NCI-H524 (cell line): ENCODE measurements at places on chromosomes 1 and 21.
A peak's percentile ranks its signal among the peaks of the same experiment; 100 is the strongest.

GRCh38 chr1:214116258-214116657 lies 128.5 kb downstream of the PROX1 start:
- DNase-seq: no peak

- peak; percentile 69 for DNase-seq
Measured at GRCh38 chr1:197356723-197357533, 88.9 kb downstream of the CRB1 start.

DNA sequence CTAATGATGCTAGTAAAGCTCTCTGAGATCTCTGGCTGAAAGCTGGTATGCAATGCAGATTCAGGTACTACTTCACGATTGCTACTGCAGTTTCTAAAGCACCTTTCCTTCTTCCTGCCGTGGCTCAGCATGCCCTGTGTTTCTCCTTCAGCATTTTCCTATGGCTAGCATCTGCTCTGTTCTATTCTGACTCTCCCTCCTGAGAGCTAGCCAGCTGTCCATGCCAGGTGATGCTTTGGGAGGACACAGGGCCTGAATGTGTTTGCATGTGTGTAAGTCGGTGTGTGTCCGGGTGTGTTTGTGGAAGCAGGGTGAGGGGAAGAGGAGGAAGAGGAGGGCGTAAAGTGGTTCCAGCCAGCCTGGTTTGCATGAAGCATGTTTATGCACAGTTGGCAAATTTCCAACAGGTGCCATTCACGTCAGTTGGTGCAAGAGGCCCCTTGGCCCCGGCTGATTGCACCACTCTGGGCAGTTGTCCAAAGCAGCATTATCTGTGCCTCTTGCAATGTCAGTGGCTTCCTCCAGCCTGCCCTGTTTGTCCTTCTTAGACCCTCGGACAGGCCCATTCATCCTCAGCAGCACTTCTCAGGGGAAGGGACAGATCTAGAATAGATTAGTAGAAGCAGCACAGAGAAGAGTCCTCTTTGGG lies 433.3 kb downstream of the DISC1 start:
- peak; percentile 71 for DNase-seq

GRCh38 chr1:64042331-64043100 lies 160.9 kb upstream of the UBE2U start:
- DNase-seq: no peak

- DNase-seq: no peak
Measured at GRCh38 chr1:151641229-151641628, 29.4 kb downstream of the SNX27 start.

DNA sequence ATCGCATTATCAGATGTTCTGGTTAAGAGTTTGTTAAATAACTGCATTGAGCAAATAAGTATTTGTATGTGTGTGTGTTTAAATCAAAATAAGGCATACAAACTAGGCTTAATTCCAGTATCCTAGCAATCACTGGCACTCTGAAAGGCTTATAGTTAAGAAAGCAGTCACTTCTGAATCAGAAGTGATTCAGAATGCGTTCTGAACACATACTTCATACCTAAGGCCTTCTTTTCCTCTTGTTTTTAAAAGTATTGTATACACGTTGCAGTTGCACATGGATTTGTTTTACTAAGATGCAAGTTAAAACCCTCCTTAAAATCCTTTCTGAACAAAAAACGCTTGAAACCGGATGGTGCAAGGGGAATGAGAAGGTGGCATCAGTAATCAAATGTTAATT lies 238.4 kb upstream of the DMRTA2 start:
- no peak for DNase-seq

DNA sequence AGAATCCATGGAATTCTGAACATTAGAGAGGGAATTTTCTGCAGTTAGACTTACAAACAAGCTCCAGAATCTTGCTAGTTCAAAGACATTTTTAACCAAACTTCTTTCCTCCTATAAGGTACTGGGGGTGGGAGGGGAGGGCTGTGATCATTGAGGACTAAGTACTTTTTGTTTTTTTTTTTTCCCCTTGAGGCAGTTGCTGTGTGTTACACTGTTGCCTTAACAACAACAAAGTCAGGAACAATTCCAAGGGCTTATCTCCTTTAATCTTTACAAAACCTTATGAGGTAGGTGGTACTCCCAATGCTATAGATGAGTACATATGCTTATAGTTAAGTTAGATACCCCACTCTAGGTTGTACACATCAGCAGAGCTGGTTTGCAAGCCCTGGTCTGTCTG lies 62.9 kb downstream of the PPP1R12B start:
- DNase-seq: no peak

- DNase-seq: no peak
Measured at GRCh38 chr1:235935235-235936225, 68.8 kb upstream of the LYST start.

DNA sequence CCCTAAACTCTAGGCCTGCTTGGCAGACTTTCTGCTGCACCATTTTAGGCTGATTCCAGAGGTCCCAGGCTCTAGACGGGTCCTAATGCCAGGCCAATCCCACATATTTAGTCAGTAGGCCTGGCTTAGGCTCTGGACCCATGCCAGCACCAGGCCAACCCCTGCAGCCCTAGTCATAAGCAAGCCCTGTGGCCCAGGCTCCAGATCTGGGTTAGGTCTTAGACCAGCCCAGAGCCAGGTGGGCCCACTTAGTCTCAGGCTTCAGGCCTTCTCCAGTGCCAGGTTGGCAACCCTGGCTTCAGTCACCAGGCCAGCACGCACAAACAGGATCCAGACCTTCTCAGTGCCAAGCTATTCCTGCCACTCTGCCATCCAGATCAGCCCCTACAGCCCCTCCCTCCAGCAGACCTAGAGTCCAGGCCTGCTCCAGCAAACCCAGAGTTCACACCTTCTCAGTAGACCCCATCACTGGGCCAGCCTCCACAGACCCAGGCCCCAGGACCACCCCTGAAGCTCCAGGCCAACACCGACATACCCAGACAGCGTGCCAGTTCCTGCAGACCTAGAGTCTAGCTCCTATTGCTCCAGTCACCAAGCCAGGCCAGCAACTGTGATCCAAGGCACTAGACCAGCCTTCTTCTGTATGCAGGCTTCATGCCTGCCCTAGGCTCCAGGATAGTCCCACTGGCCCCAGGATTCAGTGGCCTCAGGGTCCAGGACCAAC lies 467.6 kb downstream of the RWDD3 start:
- DNase-seq: no peak

- DNase-seq: no peak
Measured at GRCh38 chr1:48013270-48013669, 16.1 kb upstream of the TRABD2B start.

GRCh38 chr1:247270003-247270402 lies 14.1 kb downstream of the VN1R5 start:
- no peak for DNase-seq

- DNase-seq: no peak
Measured at GRCh38 chr1:204663644-204664383, 21.7 kb downstream of the LRRN2 start.

DNA sequence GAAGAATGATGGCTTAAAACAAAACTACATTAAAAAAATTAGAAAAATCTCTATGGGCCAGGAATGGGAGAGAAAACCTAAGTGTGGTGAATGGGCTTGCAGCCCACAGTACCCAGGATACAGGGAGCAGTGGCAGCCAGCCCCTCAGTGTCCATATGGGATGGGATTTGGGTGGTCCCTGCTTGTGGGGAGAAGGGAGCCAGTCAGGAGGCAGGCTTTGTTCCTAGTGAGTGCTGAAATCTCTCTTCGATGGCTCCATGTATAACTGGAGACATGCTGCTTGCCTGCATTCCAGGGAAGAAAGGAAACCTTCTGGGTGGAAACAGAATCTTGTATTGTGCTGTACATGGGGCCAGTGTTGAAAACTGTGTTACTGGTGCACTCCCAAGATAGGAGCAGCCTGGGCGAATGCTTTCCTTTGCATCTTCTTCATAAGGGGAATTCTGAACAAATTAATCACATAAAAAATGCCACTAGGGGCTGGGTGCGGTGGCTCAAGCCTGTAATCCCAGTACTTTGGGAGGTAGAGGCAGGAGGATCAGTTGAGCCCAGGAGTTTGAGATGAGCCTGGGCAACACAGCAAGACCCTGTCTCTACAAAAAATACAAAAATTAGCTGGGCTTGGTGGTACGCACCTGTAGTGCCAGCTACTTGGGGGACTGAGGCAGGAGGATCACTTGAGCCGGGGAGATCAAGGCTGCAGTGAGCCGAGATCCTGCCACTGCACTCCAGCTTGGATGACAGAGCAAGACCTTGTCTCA lies 36.0 kb downstream of the PTPRU start:
- DNase-seq: no peak

DNA sequence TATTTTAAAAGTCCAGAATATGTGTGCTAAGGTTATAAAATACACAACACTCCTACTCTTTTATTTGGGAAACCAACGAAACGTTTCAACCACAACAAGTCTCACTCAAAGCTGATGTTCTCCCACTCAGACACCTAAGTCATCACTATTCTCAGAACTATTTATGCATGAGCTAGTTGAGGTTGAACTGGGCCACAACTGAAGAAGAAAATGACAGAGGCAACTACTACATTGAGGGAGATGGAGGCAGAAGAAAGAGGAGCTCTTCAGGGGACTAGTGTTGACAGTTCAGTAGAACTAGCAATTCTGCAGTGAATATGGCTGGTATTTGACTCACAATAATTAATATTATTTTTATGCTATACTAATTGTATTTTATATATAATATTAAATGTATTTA lies 198.2 kb downstream of the SEC16B start:
- DNase-seq: no peak
